ENCODE measurements at places on chromosomes 6 and 20.
A peak's percentile ranks its signal among the peaks of the same experiment; 100 is the strongest.

GRCh38 chr20:32231245-32231644 is 23.6 kb downstream of the POFUT1 start:
- no peak for DNase-seq

GRCh38 chr6:154251116-154251515 is 105.5 kb downstream of the IPCEF1 start:
- DNase-seq = peak; percentile 31

DNA sequence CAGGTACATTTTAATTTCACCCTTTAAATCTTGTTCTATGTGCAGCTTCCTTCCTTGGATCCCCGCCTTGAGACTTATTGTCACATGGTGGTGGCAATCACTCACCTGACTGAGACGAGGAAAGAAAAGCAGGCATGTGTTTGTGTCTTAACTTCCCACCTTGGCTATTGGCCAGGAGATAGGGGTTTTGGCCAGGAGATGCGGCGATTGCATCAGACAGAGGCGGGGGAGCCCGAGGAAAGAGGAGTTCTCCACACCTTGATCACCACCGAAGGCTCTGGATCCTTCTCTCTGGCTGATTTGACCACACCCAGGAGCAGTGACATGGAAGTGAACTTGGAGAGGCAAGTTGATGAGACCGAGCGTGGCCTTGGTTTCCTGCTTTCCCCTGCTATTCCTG is 49.7 kb upstream of the EYA2 start:
- no peak for DNase-seq

DNA sequence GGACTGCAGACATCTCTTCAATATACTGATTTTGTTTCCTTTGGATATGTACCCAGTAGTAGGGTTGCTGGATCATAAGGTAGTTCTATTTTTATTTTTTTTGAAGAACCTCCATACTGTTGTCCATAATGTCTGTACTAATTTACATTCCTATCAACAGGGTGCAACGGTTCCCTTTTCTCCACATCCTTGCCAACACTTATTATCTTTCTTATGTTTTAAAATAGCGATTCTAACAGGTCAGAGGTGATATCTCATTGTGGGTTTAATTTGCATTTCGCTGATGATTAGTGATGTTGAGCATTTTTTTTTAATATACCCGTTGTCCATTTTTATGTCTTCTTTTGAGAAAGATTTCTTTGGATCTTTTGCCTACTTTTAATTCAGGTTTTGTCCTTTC is 2.0 kb upstream of the TP53RK start:
- DNase-seq = no peak

GRCh38 chr6:127177030-127177922 is 58.8 kb downstream of the RSPO3 start:
- DNase-seq = no peak

GRCh38 chr6:123742626-123743025 is 61.0 kb upstream of the NKAIN2 start:
- no peak for DNase-seq

- no peak for DNase-seq
Observed at GRCh38 chr6:141598487-141598886, 534.2 kb upstream of the GJE1 start.

- DNase-seq = no peak
Observed at GRCh38 chr20:34062570-34063482, 49.2 kb downstream of the EIF2S2 start.

DNA sequence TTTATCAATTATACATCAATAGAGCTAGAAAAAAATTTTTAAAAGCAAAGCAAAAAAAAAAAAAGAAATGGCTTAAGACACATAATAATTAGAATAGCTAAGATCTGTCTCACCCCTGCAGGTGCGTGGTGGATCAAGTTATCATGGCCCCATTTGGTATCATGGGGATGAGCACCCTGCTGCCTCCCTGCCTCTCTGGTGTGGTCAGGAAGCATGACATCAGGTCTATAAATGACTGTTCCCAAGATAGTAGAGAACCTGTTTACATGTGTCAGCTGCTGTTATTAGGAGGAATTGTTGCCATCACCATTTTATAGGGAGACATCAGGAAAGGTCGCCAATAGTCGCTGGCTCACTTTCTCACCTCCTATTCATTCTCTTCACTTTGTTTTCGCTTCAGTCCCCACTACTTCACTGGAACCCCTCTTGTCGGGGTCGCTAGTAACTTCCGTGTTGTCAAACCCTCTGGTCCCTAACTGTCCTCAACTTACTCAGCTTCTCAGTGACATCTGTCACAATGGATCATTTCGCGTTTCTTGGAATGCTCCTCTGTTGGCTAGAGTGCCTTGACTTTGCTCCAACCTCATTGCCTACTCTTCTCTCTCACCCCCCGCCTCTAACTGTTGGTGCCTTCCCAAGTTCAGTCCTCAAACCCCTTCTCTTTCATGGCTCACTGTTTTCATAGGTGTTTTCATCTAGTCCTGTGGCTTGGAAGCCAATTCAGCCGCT is 4.7 kb downstream of the DNTTIP1 start:
- DNase-seq = no peak

DNA sequence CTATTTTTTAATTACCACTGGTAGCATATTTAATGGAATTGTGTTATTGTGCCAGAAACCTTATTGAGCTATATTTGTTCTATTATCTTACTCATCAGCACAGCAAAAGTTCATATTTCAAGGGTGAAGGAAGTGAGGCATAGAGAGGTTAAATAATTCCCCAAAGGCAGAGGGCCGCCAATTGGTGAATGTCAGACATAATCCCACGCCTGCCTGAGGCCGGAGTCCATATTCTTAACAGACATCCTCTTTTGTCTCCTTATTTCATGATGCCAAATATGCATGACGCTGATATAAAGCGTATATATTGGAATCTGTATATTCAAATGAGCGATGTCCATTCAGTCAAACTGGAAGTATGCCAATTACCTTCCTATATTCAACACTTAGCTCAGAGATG is 505.0 kb upstream of the SLC35B3 start:
- DNase-seq = no peak

DNA sequence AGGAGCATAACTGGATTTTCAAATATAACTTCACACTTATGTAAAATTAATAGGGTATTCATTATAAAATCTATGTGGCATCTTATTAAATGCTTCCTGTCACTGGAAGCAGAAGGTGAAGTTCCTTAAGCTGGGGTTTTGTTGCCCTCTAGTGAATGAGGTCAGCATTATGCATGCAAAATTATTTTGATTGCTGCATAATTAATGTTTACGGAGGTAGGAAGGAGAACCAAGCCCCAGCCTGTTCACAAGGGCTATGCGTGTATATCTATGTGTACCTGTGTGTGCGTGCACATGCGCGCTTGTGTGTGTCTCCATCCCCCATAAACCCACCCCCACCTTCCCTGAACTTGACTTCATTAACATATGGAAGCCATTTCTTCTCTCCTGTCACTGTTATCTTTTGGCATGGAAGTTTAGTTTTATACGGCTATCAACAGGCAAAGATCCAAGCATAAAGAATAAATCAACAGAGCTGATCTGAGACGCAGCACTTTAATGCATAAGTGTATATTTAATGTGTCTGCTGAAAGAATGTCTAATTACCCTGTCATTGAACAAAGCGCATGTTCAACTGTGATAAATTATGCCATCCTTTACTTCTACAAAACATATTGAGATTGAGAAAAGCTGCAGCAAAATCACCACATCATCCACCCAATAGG is 90.2 kb upstream of the CDH4 start:
- DNase-seq = no peak

- peak; percentile 55 for DNase-seq
Observed at GRCh38 chr6:27834384-27834783, 77.8 kb downstream of the OR2B2 start.

- peak; percentile 73 for DNase-seq
Observed at GRCh38 chr6:1396952-1397868, 7.8 kb downstream of the FOXF2 start.

GRCh38 chr6:5279891-5280338 is 18.6 kb downstream of the FARS2 start:
- DNase-seq = no peak

- no peak for DNase-seq
Observed at GRCh38 chr6:142887517-142887916, 57.5 kb downstream of the HIVEP2 start.

DNA sequence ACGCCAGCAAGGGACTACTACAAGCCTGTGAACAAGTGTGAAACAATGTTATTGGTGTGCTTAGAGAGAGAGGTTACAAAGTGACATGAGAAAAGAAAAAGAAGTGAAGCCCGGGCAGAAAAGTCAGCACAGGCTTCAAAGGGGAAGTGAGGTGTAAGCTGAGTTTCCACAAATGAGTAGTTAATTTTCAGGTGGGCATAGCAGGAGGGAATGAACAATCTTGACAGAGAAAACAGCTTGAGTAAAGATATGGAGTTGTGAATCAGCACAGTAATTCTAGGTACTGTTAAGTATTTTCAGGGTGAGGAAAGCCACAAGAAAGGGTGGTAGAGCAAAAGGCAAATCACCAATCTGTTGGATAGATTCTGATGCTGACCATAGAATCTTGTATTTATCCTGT is 4.3 kb downstream of the KCNQ5 start:
- DNase-seq = no peak

GRCh38 chr6:166005401-166005943 is 162.2 kb downstream of the TBXT start:
- no peak for DNase-seq

- no peak for DNase-seq
Observed at GRCh38 chr6:12116264-12116800, 104.2 kb downstream of the HIVEP1 start.

DNA sequence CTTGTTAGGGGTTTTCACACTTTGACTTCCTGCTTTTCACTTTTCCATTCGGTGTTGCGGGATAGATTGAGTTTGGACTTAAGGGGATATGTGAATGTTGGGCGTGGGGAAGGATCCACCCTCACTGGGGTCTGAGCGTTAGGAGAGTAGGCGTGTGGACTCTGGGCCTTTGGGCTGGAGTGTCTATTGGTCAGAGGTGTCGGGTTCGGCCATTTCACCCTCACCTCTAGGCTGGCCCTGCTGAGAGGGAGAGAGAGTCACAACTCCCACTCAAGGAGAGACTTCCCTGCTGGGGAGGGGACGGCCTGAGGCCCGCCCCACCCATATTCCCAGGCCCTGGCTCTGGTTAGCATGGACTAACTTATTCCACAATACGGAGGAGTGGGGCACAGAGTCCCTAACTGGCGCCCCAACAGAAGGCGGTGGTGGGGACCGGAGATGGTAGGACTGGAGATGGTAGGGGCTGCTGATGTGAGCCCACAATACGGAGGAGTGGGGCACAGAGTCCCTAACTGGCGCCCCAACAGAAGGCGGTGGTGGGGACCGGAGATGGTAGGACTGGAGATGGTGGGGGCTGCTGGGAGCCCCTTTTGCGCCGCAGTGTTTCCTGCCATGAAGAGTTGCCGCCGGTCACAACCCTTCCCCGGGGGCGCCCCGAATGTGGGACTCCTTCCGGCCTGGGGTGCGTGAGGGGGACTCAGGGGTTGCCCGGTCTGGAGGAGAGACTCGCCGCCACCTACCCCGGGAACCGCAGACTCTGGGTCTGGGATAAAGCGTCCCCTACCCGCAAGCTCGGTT is 1.4 kb upstream of the PTPRA start:
- DNase-seq = no peak

DNA sequence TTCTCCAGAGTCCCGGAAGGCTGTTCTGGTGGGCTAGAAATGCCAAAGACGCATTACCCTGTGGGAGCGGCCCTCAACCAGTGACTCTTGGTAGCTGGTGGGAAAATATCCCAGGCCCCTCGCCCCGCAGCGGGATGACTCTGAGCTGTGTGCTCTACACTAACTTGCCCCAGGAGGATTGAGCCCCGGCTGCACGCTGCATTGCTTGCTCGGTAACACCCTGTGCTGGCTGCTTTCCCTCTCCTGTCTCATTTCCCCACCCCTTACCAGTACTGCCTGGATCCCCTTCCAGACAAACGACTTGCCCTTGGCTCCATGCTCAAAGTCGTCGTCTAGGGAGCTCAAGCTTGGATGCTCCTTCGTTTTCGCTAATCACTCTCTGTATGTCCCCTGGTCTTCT is 411.8 kb upstream of the SULF2 start:
- no peak for DNase-seq

GRCh38 chr6:56282391-56282790 is 35.0 kb upstream of the COL21A1 start:
- no peak for DNase-seq

GRCh38 chr6:160131636-160132296 is 10.2 kb downstream of the SLC22A1 start:
- DNase-seq = no peak

DNA sequence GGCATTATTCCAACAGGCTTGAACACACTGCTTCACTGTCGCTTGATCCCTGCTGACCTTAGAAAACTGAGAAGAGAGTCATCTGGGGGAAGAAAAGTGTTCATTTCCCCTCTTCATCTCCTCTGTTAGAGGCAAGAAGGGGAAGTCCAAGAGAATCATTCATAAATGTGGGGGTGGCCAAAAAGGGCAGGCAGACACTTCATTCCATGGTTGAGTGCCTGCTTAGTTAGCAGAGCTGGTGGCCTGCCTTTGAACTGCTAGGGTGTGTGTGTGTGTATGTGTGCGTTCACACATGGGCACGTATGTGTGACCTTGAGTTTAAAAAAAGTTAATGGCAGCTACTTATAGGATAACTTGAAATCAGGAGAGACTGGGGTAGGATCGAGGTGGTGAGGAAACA is 39.4 kb upstream of the RFPL4B start:
- DNase-seq = peak; percentile 82

DNA sequence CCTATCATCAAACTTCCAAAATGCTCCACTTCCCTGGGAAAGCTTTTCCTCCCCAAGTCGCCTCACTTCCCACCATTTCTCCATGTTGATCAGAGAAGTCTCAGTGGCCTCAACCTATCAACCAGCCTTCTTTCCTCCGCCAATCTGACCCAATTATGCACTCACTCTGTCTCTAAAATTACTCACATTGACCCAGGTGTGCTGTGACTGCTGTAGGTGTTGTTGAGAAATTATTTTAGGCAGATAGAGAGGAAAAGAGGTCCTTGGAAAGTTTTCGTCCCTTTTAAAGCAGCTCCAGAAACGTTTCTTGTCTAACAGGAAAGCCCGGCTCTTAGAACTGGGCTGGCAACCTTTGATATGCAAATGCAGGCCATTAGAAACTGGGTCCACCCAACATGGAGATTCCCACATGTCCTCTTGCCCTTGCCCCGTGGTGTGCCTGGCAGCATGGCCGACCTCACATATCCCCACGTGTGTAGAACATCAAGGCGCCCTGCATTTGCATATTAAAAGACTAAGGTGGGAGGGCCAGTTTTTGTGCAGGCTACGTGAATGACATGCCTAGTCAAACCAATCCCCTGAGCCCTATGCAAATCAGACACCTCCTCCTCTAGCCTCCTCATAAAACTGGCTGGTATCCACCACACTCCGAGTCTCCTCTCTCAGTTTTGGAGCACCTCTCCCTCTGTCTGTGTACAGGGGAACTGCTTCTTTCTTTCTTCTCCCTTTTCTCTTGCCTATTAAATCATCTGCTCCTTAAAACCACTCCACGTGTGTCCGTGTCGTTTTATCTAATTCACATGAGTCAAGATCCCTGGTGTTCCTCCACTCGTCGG is 12.9 kb downstream of the IPCEF1 start:
- DNase-seq = no peak
